ENCODE measurements at places on chromosomes 3 and 15.

DNA sequence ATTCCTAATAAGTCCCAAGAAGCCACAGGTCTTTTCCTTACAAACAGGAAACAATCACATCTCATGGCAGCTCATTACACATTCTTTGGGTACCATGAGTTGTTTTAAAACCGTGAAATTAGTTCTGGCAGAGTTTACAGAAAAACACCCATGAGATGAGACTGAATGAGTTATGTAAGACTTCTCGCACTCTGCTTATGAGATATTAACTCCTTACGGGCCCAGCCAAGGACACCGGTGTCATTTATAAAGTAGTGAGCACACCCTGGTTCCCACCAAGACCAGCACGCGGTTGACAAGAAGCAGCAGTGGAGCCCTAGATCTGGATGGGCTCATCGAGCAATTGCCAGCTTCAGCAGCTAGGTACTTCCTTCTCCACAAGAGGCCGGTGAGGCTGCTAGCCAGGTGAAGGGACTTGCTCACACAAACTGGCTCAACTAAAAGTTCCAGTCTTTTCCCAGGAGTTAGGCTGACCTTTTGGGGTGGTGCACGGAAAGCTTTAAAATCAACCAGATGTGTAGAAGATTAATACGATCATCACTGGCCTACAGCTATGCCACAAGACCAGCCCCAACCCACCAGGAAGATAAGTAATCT lies 318.6 kb upstream of the ICE2 start:
- no peak for DNase-seq

DNA sequence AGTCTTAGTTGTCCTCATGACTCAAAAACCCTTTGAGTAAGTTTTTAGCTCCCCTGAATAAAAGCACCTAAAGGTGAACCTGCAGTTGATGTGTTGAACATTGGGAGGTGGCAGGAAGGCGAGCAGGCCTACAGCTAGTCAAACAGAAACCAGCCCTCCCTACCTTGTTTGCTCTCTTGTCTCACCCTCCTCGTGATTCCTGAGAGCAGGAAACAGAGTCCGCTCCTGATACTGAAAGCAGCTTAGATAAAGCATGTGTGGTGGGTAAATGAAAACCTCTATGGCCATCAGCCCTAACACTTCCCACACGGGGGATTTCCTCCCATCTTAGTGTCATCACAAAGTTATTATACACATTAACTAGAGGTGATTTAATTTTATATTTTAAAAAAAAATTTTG lies 21.8 kb upstream of the CLDN18 start:
- no peak for DNase-seq

- no peak for DNase-seq
These were observed 105.7 kb downstream of the LRRC49 start for GRCh38 chr15:70998319-70998718.

GRCh38 chr3:4113811-4114522 lies 189.2 kb upstream of the SETMAR start:
- DNase-seq = no peak

DNA sequence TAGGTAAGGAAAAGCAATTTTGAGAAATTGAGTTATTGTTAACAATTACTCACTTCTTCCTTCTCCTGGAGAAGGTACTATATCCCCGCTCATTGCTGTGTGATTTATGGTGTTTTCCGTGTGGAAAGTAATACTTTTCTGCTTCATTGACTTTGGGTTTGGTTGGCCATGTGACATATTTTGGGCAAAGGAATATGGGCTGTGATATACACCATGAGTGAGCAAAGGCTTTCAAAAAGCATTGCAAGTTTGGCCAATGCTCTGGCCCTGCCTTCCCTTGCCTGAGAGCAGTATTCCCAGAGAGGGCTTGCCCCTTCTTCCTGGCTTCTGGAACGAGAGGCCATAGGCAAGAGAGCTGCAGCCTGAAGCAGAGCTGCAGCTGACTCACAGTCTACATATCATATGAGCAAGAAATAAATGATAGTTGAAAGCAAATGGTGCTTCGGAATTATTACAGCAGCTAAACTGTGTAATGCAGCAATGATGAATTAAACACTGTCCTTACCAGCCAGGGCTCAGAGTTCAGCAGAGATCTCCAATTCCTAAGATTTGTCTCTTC lies 216.8 kb upstream of the CD96 start:
- DNase-seq = no peak

- DNase-seq = no peak
These were observed 218.2 kb downstream of the ATP8B4 start for GRCh38 chr15:49900903-49901235.

DNA sequence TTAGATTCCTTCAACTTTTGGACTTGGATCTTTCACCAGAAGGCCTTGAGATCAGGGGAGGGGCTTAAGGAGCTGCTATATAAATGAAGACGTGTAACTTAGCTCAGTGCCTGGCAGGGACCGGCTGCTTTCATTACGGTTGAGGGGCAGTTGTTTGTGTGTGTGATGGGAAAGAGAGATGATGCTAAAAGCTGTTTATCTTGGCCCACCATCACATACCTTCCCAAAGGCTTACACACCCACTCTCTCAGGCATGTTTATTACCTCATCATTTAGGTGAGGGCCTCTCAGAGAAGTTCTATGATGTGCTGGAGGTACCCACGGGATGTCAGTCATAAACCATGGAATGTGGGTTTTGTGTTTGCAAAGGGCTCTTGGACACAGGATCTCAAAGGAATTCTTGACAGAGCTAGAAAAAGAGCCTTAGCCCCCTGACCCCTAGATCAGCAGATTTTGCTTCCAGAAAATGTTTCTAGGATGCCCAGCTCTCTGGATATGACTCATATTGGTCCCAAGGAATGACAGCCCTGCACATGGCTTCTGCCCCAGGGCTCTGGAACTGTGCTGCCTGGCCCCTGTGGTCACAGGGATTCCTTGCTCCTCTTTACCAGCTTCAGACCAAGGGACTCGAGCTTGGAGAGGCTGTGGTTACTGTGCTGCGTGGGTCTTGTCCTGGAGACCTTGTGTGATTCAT lies 15.9 kb upstream of the SMAD3 start:
- no peak for DNase-seq

DNA sequence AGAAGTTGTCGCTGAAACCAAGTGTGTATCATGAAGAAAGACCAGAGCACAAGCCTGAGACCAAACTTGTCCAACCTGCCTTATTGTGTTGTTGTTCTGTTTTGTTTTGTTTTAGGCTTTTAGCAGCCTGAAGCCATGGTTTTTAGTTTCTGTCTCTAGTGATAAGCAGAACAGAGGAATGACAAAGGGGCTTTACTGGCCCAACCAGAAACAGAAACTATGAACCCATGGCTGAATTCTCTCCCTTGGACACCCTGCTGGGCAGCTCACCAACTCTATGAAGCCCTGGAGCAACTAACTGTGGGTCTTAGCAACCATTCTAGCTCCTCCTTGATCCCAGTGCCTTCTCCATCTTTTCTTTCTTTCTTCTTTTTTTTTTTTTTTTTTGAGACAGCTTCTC lies 30.3 kb downstream of the HCLS1 start:
- no peak for DNase-seq

DNA sequence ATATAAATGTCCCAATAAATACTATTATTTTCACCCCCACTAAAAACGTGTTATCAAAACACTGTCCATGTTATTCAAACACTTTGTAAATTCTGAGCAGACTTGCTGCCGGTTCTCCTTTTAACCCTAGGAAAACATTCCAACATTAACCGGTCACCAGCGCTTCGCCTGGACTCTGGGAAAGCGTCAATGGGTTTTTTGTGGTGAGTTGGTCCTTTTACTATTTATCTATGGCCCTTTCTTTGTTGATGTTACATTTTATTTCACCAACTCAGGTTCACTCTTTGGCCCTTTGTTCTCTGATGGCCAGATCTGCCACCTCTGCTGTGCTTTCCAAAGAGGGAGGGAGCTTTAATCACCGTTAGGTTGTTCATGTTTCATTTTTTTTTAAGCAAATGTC lies 4.1 kb upstream of the EOMES start:
- no peak for DNase-seq

DNA sequence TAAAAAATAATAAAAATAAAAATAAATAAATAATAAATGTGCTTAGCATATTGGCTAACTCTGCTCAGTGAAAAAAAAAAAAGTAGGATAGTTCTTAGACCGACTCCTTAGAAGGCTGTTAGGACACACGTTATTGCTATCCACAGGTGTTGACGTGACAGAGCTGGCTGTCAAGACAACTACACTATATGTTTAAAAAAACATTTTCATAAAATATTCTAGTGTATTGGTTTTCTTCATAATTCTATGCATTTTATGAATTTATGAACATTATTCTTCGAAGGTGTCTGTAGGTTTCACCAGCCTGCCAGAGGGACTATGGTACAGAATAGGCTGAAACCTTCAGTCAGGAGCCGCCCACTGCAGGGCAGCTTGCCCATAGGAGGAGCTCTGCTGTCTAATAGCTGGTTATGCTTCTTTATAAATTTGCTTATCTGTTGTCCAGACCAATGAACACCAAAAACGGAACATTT lies 9.2 kb downstream of the TM4SF1 start:
- no peak for DNase-seq

GRCh38 chr3:69121950-69122349 lies 445 bp downstream of the LMOD3 start:
- DNase-seq = no peak

DNA sequence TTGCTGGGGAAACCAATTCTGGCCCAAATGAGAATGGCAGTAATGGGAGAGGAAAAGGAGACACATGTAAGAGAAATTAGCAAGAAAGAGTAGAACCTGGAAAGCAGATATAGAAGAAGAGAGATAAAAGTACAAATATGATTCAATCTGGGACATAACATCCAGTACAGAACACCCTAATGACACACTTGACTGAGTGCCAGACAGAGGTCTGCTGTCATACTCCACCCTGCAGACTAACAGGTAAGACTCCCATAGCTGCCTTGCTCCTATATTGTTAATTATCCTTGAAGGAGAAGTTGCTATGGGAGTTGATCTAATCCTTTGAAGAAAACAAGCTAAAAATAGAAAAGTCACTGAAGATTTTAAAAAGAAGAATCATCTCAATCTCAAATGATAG lies 21.1 kb downstream of the CCPG1 start:
- DNase-seq = no peak

GRCh38 chr3:129345971-129346370 lies 67.3 kb downstream of the HMCES start:
- no peak for DNase-seq

GRCh38 chr3:159781867-159782266 lies 206.8 kb upstream of the IL12A start:
- no peak for DNase-seq

DNA sequence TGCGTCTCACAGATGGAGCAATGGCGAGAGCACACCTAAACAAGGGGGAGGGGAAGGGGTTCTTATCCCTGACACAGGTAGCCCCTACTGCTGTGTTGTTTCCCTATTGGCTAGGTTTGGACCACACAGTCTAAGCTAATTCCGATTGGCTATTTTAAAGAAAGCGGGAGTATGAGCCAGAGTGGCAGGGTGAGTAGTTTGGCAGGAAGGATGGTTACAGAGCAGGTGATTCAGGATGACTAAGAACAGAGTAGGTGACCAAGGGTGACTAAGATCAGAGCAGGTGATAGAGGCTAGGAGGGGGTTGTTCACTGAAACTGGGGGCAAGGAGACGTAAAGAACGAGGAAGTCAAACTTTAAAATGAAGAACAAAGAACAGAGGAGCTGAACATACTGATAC lies 511.8 kb downstream of the EDEM1 start:
- no peak for DNase-seq

DNA sequence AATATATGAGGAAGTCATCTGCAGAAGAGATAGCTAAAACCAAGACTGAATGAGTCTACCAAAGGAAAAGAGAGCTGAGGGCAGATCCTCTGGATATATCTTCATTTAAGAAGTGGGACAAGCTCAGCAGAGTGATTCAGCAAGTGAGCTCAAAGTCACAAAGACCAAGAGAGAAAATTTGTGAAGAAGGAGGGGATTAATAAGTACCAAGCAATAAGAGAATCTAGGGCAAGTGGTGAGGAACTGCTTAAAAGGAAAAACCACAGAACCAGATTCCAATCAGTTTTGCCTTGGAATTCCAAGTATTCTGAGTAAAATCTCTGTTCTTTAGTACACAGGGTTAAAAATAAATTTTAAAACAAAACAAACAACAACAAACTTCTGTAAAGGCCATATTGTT lies 3.6 kb downstream of the EHHADH start:
- DNase-seq = no peak

DNA sequence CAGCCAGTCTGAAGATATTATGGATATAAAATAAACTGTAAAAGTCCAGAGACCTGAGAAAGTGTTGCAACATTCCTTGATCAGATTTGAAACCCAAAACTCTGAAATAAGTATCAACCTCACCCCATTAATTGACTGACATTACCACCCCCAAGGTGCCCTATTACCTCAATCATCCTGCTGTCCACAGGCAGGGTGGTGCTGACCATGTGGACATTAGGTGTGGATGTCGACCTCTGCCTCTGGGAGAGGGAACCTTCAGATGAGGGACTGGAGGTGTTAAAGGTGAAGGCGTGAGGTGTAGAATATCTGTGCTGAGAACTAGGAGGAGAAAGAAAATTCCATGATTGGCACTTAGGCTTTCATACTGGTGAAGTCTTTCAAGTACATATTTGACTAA lies 47.1 kb downstream of the MKRN2 start:
- DNase-seq = no peak

DNA sequence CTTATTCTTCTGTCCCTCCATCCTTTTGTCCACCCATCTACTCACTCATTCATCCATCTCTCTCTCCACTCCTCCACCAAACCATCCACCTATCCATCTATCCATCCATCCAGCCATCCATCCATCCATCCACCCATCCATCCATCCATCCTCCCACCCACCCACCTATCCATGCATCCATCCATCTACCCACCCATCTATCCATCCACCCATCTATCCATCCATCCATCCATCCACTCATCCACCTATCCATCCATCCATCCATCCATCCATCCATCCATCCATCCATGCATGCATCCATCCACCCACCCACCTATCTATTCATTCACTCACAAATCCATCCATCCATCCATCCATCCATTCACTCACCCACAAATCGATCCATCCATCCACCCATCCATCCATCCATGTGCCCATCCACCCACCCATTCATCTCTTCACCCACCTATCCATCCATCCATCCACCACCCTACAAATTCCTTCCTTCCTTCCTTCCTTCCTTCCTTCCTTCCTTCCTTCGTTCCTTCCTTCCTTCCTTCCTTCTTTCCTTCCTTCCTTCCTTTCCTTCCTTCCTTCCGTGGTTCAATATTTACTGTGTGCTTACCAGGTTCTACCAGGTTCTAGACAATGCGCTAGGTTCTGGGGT lies 17.3 kb downstream of the ATP2B2 start:
- no peak for DNase-seq

DNA sequence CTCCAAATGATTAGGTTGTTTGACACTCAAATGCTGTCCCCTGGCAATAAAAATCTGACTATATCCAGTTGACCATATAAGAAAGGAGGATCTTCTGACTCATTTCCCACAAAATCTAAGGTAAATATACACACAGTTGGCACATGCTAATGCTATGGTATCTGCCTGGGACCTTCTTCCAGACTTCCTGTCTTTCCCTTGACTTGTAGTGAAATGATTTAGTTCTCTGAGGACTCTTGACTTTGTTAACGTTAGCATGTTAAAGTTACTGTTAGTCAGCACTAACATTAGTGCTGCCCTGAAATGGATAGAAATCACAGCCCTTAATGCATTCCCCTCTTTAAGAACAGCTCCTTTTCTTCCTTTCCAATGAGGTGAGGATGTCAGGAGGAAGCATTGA lies 124.3 kb upstream of the LSAMP start:
- no peak for DNase-seq

All from stimulated activated CD8-positive, alpha-beta memory T cell treated with anti-CD3 and anti-CD28 coated beads, Interleukin-15, amount 100 ng/mL, for 48 hours (primary cell).